NCI-H2171 treated with DMSO at 0.1 percent for 48 hours (cell line): ENCODE measurements at places on chromosomes 12 and 14.

- DNase-seq, result no peak
Observed at GRCh38 chr12:70571705-70572268, 65.4 kb downstream of the PTPRB start.

- no peak for DNase-seq
Observed at GRCh38 chr12:89166525-89166934, 185.8 kb downstream of the DUSP6 start.

DNA sequence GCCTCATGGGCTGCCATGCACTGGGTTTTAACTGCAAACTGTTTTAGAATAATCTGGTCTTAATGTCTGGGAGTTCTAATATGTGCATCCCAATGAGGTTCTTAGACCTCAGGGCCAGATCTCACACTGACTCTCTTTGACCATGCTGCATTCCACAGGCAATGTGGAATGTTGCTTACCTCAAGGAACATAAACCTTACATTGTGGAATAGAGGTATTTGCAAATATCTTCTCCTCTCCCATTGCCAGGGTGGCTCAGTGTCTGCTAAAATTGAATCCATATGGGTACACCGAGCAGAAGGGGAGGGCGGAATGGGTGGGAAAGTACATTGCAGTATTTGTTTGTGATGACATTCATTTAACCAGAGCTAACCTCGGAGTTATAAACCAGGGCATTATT lies 78.6 kb downstream of the CHST11 start:
- DNase-seq, result no peak

DNA sequence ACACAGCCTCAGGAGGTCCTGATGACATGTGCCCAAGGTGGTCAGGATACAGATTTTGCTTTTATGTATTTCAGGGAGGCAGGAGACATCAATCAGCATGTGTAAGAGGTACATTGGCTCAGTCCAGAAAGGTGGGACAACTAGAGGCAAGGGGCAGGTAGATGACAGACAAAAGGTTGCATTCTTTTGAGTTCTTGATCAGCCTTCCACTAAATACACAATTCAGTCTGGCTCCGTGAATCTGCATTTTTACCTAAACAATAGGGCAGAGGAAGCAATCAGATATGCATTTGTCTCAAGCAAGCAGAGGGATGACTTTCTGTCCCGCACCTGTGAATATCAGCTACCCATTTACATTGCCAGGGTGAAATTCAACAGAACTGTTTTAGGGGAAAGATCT lies 178.6 kb downstream of the KSR2 start:
- no peak for DNase-seq

DNA sequence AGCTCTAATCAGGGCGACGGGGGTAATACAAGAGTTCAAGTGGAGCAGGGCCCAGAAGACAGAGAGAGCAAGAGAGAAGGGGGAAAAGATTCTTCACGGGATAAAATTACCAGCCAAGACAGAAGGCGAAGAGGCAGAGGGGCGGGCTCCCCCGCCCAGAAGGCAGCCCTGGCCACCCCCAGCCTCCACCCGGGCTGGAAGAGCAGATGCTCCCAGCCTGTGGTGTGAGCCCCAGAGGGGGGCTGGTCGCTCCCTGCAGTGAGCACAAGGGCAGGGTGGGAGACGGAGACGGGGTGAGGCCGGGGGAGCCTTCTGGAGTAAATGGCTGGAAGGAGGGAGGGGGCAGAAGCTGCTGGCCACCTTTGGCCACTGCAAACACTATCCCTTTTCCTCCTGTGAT lies 1035.6 kb downstream of the VRK1 start:
- peak; percentile 97 for DNase-seq

GRCh38 chr12:32820376-32820931 lies 64.8 kb upstream of the YARS2 start:
- DNase-seq, result peak; percentile 99

GRCh38 chr12:42118136-42118879 lies 26.4 kb downstream of the GXYLT1 start:
- DNase-seq, result no peak

DNA sequence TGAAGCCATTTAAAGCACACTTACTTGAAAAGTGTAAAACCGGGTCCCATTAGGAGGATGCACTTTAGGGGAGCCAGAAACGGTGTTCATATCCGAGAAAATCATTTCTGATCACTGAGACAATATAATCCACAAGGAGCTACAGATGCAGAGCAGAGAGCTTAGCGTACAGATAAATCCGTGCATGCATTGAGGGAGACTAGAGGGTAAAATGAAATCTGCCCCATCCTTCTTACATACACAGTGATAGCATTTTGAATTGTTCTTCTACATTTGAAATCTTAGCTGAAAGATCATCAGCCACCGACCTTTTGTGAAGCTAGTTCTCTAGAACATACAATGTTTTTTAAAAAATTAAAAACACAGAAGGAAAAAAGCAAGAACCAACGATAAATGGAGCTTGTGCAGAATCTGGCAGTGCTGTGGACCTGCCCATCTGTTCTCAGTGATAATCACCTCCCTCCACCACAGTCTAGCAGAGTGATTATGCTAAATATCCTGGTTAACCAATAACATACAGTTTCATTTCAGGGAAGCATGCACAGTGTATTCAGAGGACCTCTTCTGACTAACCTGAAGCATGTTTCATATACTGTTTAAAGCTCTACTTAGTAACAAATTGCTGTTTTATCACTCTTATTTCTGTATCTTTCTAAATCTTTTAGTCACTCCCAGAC lies 161.1 kb downstream of the PPFIA2 start:
- peak; percentile 87 for DNase-seq

DNA sequence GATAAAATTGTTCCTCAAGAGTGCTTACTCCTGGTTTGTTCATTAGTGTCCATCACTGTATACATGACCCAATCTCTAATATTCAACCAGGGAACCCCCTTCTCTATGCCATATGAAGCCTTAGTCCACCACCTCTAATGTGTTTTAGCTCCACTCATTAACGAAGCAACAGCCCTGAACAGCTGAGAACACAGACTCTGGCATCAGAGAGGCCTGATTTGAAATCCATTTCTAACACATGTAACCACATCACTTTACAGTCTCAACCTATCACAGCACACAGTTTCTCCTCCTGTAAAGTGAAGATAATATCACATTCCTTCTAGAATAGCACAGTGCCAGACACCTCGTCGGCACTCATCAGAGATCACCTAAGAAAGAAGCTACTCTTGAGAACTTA lies 64.3 kb downstream of the C2CD5 start:
- no peak for DNase-seq

- DNase-seq, result peak; percentile 82
Observed at GRCh38 chr14:74038020-74038859, 19.1 kb downstream of the BBOF1 start.

DNA sequence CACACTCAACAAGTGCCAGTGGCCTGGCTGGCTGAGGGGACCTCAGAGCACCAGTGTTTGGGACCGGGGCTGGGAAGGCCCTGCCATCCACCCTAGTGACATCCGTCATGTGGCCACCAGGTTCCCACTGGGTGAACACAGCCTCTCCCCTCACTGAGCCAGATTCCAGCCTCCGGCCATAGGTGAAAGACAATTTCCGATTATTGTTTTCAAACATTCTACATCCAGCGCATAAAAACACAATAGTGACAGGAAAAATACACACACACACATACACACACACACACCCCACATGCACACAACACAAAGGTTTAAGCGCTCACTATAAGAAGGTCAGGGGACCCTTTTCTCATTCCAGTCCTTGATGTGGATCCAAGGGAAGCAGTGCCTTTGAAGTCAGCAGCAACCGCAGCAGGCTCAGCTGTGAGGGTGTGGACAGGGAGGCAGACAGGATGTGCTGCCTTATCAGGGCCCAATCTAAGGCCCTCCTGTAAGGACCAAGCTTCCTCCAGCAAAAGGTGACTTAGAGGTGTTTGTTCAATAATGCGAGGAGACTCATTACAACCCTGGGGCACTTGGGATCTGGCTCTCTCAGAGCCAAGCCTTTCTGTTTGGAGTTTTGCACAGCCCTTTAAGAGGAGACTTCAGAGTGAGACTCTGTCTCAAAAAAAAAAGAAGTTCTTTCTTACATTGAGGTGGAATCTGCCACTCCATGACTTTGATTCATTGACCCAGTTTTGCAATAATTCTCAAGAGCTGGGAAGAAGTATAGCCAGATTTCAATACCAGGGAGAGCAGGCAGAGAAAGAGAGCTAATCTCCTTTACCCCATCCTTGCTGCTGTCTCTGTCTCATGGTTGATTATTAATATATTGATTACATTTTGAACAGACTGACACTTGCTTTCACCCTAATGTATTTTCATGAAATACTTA lies 227.8 kb downstream of the ZFP36L1 start:
- DNase-seq, result no peak
